ENCODE measurements at places on chromosomes 2 and 18.

DNA sequence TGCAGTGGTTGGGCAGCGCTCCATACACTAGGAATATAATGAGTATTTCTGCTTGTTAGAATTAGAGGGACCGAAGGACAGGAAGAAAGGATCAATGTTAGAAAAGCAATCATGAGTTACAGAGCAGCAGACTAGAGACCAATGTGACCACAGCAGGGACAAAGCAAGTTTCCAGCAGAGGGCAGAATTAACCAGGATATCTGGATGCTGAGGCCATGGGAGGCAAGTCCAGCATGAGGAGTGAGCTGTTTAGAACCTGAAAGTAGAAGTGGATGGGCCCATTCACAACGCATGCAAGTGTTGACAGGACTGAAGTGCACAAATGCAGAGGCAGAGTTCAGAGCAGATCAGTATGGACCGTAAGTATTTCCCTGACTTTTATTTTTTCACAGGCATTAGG lies 910.4 kb upstream of the GYPC start:
- peak; percentile 84 for DNase-seq

- DNase-seq = no peak
Measured at GRCh38 chr2:138395565-138396306, 105.8 kb upstream of the SPOPL start.

GRCh38 chr2:125313806-125314205 lies 1288.7 kb downstream of the CNTNAP5 start:
- no peak for DNase-seq

- peak; percentile 32 for DNase-seq
Measured at GRCh38 chr18:11570769-11571412, 38.5 kb upstream of the SLC35G4 start.

DNA sequence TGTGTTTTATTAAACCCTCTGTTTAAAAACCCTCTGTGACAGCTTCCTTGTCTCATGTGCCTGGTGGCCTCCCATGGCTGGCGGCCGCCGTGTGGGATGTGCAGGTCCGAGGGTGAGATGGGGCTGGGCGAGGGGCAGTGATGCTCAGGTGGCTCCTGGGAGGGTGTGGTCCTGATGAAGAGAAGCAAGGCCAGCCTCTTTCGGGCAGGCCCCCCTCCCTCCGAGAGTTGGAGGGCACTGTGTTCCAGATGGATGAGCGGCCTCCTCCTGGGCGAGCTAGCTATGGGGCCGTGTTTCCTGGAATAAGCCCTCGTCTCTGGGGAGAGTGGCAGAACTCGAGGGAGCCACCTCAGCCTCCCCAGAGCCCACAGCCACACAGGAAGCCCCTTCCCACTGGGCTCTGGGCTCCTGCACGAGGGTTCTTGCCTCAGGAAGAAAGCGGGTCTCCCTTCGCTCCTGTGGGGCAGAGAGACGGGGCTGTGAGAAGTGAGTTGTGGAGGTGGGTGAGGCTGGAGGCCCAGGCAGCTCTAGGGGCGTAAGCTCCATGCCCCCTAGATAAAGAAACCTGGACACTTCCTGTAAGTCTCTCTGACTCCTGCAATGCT lies 72.1 kb downstream of the ASB1 start:
- DNase-seq = no peak

DNA sequence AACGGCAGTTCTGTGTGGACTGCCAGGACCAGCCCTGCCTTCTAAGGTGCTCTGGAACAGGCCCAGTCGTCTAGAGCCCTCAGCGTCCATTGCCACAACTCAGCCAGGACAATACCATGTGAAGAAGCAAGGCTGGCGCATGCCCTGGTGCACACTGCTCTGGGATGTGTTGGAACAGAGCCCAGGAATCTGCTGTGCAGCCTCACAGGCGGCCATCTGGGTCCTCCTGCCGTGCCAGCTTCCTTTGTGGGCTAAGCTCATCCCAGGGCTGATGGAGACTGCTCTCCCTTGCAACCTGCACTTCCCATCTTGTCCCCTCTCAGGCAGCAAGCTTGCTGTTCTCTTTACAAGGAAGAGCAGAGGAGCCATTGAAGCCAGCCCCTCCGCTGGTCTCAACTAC lies 246.4 kb upstream of the PXDN start:
- DNase-seq = no peak

- peak; percentile 59 for DNase-seq
Measured at GRCh38 chr2:175030380-175031271, 25.4 kb upstream of the CHN1 start.

DNA sequence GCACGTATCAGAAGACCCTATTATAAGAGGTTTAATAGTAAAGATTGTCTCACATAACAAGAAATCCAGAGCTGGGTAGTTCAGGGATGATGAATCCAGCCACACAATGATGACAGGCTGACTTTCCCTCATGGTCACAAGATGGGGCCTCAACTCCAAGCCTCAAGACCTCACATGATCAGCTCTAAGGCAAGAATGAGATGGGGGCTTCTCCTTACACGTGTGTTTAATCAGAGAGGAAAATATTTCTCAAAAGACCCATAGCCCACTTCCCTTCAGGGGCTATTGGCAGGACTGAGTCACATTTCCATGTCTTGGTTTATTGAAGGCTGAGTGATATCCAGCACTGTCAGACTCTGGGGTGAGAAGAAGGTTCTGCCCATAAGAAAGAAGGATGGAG lies 100.2 kb upstream of the FOSL2 start:
- DNase-seq = no peak

- no peak for DNase-seq
Measured at GRCh38 chr2:223930103-223930976, 14.8 kb downstream of the WDFY1 start.

GRCh38 chr2:120241684-120242083 lies 11.0 kb upstream of the RALB start:
- no peak for DNase-seq

GRCh38 chr2:241391892-241392665 lies 36.0 kb downstream of the FARP2 start:
- peak; percentile 24 for DNase-seq

DNA sequence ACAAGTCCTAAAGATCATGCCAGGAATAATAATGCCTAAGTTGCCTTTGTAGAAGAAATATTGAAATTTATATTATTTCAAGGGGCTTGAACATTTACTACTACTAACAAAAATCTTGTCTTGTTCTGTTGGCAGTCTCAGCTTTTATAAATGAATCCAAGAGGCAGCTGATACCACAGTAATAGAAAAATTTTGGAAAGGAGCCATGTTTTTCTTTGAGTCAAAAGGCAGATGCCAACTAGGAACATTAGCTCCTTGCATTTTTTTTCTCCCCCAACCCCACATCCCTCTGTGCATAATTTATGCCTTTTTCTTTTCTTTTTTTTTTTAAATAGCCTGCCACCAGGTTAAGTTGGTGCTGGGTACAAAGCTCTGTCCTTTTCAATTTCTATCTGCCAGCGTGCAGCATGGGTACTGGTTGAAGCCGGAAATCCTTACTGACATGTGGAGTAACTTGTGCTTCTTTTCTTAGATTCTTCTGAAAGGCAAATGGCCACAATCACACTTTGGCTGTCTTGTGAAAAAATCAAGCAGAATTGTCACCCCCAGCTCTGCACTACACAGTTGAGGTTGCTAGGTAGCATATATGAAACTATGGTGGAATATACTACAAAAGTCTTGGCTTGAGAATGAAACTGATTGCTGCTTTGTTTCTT lies 98.8 kb downstream of the RHBDD1 start:
- no peak for DNase-seq

- DNase-seq = no peak
Measured at GRCh38 chr18:54173980-54174630, 50.4 kb downstream of the MBD2 start.

DNA sequence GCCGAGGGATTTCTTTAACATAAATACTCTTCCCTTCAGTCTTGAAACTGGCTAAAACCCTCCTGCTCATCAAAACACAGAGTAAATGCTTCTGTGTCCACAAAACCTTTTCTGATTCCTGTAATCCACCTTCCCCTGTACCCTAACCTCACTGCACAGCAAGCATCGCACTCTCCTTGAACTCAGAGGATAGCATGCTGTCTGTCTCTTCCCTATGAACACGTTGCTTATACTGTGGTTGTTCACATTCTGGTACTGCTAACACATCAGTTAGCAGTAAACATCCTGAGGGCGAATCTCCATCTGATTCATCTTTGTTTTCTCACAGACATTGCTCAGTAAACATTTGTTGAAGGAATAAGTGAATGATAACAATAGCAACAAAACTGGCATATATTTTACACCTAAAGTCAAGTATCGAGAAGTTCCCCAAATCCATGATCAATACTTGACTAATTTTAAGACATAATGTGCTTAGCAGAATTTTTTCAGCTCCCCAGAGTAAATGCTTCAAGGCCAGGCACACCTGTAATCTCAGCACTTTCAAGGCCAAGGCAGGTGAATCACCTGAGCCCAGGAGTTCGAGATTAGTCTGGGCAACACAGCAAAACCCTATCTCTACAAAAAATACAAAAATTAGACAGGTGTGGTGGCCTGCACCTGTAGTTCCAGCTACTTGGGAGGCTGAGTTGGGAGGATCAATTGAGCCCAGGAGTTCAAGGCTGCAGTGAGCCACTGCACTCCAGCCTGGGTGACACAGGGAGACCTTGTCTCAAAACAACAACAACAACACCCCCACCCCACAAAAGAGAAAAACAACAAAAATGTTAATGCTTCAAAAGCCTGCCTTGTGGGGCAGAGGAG lies 45.6 kb upstream of the LPIN2 start:
- DNase-seq = no peak

DNA sequence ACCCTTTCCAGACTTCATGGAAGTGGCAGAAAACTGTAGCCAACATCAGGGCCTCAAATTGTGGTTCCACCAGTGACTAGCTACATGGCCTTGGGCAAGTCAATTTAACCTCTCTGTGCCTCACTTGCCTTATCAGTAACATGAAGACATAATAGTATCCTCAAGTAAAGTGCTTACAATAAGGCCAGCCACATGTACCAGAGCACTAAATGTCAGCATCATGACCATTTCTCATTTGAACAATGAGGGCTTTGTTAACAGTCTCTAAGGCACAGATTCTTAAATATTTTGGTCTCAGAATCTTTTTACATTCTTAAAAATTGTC lies 5.8 kb upstream of the KCMF1 start:
- DNase-seq = no peak

DNA sequence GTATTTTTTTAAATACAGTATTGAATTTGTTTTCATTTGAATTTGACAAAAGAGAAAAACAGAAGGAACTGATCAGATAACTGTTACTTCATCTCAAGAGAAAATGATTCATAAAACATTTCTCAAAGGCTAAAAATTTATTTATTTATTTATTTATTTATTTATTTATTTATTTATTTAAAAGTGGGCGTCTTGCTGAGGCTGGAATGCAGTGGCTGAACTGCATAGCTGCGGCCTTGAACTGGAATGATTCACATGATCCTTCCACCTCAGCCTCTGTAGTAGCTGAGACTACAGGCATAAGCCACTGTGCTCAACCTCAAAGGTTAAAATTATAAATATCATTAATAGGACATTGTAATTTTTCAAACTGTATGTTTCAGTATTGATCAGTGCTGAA lies 4.5 kb upstream of the PUM2 start:
- DNase-seq = no peak

DNA sequence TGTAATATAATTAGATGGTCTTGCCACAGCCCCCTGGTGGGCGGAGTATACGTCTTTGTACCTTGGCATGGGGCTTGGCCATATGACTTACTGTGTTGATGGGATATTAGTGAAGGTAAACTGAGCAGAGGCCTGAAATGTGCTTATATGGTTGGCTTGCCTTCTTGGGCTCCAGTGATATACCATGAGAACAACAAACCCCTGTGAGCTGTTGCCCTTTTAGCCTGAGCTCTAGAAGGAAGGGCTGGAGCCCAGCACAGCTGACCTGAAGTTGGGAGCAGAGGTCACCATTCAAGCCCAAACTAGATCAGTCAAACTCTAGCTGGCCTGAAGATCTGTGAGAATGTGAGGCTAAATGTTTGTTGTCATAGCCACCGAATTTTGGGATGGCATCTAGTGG lies 75.2 kb upstream of the CD302 start:
- DNase-seq = peak; percentile 80

DNA sequence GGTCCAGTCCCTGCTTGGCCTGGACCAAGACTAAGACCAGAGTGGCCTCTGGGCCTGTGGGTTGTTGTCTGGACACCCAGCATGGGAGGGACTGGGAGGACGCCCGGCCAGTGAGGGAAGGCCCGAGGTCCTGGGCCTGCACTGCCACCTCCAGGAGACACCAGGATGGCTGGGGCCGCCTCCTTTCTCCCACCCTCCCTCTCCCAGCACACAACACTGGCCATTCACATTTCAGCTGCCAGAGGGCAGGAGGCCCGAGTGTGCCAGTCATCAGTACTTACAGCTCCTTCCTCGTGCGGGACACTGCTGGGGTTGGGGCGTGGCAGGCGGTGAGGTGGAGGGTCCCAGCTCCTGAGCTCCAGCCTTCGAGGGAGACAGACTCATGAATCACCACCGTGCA lies 133.5 kb downstream of the ASB1 start:
- DNase-seq = no peak

DNA sequence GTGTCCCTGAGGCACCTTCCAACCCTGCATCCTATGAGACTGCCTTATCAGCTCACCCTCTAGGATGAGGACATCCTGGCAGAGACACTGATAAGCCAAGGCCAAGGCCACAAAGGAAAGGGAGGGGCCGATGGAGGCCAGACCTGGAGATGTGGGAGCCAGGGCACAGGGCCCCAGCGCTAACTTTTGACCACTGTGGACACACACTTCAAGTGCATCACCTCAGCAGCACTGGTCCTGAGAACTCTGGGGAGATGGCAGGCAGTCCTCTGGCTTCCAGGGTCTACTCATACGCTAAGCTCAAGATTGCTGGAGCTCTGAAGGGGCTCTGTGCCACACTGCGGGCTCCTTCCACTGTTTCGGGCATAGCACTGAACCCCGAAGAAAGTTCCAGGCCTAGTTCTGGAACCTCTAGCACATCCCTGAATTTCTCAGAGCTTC lies 100.2 kb upstream of the ID2 start:
- DNase-seq = no peak

GRCh38 chr18:70423120-70423519 lies 134.3 kb downstream of the SOCS6 start:
- no peak for DNase-seq

- DNase-seq = no peak
Measured at GRCh38 chr2:69997015-69997830, 35.8 kb upstream of the ASPRV1 start.

GRCh38 chr2:235206980-235207579 lies 255.3 kb downstream of the SH3BP4 start:
- no peak for DNase-seq

DNA sequence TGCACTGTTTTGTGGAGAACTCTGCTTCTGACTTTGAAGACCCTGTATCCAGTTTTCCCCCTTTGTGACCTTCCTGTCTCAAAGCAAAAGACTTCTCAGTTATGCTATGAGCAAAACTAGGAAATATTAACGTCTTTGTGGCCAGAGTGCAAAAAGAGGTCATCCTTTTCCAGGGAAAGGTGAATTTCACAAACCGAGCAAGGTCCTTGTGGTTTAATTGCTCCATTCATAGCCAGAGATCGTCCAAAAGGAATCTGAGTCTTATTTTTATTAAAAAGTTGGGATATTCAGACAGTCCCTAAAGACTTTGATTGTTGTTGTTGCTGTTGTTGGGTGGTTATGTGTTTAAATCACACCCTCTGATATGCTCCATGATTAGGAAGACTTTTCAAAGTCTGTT lies 77.4 kb downstream of the NAB1 start:
- DNase-seq = no peak
